ENCODE measurements at places on chromosomes 6 and 20.

DNA sequence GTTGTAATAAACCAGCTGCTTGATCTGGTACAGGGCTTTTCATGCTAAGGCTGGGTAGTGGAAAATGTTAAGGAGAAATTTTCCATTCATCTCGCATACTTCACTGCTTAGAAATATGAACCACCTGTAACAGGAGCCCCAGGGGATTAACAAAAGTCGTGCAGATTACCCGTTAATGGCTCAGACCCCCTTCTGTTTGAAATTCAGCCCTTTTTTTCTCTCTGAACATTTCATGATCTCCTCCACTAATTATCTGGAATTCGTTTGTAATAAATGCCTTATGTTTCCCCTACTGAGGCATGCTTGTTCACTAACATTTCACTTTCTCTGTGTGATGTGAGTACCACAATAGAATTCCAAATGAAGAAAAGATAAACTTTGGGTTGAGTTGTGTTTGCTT is 336.4 kb upstream of the HSF2 start:
- DNase-seq = no peak

GRCh38 chr6:25972128-25972527 is 9.5 kb downstream of the TRIM38 start:
- no peak for DNase-seq

DNA sequence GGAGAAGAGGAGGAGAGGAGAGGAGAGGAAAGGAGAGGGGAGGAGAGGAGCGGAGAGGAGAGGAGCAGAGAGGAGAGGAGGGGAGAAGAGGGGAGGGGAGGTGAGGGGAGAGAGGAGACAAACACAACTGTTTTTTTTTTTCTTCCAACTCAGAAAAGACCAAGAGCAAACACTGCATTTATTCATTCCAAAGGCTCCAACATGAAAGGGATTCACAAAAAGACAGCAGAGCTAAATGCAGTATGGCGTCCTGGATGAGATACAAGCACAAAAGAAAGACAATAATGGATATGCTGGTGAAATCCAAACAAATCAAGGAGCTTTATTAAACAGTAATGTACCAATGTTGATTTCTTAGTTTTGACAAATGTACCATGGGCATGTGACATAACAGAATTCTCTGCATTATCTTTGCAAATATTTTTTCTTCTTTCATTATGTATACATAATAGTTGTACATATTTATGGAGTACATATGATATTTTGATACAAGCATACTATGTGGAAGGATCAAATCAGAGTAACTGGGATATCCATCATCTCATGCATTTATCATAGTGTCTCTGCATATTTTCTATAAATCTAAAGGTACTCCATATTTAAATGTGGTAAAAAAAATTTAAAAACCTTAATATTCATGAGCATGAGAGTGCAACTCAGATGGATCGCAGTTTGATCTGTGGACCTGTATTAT is 204.6 kb downstream of the CBLN4 start:
- no peak for DNase-seq

- no peak for DNase-seq
Measured at GRCh38 chr6:23016696-23017095, 447.3 kb downstream of the HDGFL1 start.

- DNase-seq = no peak
Measured at GRCh38 chr6:111427341-111428116, 55.5 kb downstream of the REV3L start.

- DNase-seq = no peak
Measured at GRCh38 chr6:5295623-5296022, 34.3 kb downstream of the FARS2 start.

GRCh38 chr6:192313-192664 is 100.0 kb upstream of the DUSP22 start:
- DNase-seq = no peak

DNA sequence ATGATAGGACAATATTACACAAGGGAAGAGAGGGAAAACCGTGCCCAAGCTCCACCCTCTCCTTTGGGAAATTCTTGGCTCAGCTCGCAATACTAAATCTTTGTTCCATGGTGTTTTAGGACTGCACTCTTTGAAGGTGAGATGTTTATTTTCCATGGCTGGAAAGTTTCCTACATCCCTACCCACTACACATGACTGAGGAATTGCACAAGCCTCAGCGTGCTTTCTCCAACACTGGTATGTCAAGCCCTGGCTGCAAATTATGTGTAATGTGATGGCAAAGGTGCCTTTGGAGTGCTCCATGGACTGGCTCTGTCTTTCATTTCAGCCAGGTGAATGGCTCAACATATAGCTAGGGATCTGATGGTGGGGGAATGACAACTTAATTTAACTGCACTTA is 134.3 kb downstream of the ISM1 start:
- no peak for DNase-seq

GRCh38 chr6:148745926-148746325 is 904 bp upstream of the UST start:
- DNase-seq = no peak

- DNase-seq = no peak
Measured at GRCh38 chr20:60930023-60930790, 321.9 kb upstream of the CDH4 start.

- no peak for DNase-seq
Measured at GRCh38 chr6:19279273-19279684, 557.9 kb upstream of the ID4 start.

- no peak for DNase-seq
Measured at GRCh38 chr6:106064756-106065155, 21.4 kb upstream of the PRDM1 start.
